ENCODE measurements at places on chromosomes 1 and 21.
A peak's percentile ranks its signal among the peaks of the same experiment; 100 is the strongest.

DNA sequence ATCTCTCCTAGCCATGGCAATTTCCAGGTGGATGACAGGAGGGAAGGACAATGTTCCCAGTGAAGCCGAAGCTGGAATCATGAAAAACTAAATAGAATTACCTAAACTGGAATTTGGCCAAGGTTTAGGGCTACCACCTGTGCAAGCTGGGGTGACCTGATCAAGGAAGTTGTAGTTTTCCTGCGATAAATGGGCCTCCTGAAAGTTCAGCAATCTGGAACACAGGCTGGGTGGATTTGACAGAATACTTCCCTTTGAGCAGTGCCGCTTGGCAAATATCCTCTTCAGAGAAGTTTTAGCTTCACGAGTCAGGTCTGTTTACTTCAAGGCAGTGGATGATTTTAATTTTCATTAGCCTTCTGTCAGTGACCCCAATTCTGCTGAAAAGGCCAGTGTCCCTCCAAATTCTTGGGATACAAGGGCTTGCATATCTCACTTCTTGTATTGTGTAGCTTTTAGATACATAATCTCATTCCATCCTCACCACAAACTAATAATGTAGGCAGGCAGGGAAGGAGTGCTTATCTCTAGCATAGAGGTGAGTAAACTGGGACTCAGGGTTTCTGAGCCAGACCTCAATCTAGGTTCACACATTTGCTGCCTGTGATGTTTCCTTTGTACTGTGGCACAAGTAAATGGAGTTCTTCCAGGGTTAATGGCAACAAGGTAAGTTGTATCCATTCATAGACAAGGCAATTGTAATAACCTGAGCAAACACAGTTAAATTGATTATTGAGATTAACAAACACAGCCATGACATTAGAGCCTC is 349.4 kb downstream of the NUF2 start:
- DNase-seq, result no peak

DNA sequence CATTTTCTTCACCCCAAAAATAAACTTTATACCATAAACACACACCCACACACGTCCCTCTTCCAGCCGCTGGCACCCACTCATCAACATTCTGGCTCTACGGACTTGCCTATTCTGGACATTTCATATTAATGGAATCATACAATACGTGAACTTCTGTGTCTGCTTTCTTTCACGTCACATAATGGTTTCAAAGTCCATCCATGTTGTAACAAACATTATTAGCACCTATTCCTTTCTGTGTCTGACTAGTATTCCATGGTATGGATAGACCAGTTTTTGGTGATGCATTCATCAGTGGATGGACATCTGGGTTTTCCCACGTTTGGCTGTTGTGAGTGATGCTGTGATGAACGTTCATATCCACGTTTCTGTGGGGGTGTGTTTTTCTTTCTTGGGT is 323.2 kb downstream of the KIF26B start:
- DNase-seq, result no peak

DNA sequence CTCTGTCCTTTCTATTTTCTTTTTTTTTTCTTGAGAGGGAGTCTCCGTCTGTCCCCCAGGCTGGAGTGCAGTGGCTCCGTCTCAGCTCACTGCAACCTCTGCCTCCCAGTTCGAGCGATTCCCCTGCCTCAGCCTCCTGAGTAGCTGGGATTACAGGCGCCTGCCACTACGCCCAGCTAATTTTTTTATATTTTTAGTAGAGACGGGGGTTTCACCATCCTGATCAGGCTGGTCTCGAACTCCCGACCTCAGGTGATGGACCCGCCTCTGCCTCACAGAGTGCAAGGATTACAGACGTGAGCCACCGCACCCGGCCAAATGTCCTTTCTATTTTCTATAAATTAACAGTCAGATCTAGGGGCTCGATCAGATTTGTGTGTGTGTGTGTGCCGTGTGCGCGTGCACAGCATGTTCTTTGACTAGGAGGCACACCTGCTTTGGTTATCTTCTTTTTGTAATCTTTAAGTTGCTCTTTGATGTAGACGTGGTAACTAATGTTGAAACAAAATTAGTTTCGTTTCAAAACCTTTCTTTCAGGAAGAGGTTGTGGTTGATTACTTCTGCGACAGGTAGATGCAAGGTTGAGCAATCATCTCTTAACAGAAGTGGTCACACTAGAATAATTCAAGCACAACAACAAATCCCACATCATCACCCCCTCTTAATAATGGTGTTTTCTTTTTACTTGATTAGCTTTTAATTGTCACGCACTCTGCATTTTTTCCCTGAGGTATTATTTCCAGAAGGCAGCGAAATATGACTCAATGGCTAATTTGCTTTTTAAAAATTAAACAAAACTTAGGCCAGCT is 779 bp upstream of the DEGS1 start:
- no peak for DNase-seq

GRCh38 chr21:33428669-33429068 is 25.5 kb downstream of the IFNGR2 start:
- DNase-seq, result no peak

DNA sequence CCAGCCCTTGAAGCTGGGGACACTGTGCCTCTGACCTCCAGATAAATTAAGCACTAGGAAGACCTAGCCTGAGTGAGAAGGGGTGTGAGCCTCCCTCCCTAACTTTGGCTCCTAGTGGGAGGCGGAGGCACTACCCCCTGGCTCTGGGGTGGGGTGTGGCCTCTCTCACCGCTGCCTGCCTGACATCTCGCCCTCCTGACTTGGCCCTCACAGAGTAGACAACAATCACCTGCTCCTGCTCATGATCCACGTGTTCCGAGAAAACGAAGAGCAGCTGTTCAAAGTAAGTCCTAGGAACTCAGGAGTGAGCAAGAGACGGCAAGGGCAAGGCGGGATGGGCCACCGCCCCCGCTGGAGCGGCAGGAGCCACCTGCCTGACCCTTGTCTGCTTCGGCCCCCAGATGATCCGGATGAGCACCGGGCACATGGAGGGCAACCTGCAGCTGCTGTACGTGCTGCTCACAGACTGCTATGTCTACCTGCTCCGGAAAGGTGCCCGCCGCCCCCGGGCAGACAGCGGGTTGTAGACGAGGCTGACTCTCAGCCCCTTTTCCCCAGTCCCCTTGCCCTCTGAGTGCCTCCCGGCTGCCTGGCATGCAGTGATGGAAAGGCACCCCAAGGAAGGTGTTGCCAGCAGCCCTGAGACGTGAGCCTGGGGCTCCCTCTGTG is 8.1 kb upstream of the SLC25A34 start:
- DNase-seq, result no peak

- DNase-seq, result no peak
These were observed 114.5 kb upstream of the TMPRSS15 start for GRCh38 chr21:18518054-18518481.

DNA sequence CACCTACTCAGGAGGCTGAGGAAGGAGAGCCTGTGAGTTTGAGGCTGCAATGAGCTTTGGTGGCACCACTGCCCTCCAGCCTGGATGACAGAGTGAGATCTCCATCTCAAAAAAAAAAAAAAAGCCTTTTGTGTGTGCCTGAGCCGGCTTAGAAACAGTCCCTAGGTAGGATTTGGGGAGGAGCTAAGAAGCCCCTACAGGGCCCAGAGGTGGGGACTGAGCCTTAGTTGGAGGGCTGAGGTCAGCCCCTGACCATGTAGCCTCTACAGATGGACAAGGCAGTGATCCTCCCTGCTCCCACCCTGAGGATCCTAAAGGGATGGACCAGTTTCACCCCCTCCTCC is 2.5 kb downstream of the ADAMTSL4 start:
- DNase-seq, result no peak

DNA sequence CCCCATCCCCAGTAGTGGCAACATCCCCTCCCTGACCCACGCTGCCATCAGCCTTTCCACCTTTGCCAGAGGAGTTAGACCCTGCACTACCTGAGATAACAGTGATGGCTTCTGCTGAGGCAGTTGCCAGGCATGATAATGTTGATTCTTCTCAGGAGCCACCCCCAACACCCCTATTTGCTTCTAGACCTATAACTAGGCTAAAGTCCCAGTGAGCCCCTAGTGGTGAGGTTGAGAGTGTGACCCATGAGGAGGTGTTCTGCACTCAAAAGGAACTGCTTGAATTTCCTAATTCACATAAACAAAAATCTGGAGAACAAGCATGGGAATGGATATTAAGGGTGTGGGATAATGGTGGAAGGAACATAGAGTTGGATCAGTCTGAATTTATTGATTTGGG is 159.6 kb upstream of the COL11A1 start:
- DNase-seq, result no peak

DNA sequence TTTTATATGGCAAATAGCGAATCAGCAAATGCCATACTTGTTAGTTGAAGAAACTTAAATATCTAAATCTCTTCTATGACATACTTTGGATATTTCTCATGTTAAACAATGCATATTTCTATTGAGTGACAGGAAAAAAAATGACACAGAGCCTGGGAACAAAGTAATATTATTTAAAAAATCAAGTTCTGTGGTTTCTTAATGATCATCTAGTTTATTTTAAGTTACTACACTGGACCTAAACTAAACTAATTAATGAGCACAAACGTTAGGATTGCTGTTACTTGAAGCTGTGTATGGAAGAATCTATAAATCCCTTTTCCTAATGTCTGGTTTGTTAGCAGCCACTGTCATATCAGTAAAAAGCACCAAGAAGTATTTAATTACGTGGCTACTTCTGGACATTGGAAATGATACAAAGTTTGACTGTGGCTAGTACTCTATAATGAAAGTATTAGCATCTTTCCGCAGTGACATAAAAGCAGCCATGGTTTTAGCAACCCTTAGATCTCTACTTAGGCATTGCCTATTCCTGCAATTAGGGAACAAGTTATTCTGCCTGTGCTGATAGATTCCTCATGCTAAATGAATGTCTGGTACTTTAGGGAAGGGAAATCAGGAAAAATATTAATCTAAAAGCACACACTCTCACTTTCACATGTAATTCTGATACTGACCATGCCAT is 981.7 kb upstream of the B3GALT2 start:
- no peak for DNase-seq

- no peak for DNase-seq
These were observed 1.8 kb downstream of the NPPA start for GRCh38 chr1:11845641-11846335.

DNA sequence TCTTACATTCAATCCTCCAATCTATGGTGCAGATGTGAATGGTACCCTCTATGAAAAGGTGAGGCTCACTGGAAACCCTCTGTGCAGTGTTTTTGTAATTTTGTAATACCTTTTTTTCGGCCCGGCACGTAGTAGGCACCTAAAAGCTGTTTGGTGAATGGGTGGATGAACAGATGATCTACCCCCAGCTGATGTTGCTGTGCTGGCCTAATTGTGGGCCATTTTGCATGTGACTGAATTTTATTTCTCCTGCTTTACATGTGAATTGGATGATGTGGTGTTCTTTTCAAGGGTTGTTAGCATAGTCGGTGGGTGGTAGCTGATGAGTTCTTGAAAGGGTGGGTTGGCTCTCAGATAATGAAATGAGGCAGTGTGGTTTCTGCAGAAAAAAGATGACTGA is 10.4 kb downstream of the KDM4A start:
- no peak for DNase-seq

GRCh38 chr1:163094589-163094988 is 25.4 kb downstream of the RGS4 start:
- no peak for DNase-seq

DNA sequence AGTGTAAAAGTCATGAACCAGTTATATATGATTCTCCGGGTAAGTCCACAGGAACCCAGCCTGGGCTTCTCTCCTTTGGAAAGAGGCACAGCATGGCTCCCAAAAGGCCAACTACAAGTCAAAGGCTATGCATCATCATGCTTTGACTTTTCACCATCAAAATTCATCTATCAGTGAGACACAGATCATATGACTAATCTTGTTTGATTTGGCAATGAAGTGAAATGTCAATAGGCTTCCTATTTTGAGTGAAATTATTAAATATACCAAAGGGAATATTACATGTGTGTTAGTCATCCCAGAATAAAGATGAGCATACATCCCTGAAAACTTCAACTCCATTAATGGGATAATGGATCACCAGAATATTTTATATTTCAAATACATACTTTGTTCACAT is 83.5 kb upstream of the ADGRL2 start:
- DNase-seq, result no peak

DNA sequence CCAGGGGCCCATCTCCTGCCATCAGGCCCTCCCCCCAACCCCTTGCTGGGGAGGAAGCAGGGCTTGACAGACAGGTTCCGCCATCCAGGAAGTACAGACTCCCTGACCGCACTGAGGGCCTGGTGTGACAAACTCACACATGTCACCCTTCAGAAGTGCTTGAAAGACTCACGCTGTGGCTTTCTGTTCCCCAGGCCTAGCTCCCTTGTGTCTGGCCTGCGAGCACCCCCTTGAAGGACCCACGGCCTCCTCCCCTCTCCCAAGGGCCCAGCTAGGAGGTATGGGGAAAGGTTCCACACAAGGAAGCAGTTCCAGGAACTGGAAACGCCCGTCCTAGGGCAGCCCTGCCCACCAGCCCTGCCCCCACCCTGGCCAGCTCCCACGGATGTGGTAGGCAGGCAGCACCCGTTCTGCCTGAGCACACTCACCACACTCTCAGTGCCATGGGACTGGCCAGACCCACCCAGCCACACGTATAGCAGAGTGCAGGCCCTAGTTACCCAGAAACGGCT is 26.7 kb downstream of the SLC2A1 start:
- DNase-seq, result peak; percentile 48

- DNase-seq, result no peak
These were observed 27.4 kb downstream of the DTL start for GRCh38 chr1:212062832-212063438.

DNA sequence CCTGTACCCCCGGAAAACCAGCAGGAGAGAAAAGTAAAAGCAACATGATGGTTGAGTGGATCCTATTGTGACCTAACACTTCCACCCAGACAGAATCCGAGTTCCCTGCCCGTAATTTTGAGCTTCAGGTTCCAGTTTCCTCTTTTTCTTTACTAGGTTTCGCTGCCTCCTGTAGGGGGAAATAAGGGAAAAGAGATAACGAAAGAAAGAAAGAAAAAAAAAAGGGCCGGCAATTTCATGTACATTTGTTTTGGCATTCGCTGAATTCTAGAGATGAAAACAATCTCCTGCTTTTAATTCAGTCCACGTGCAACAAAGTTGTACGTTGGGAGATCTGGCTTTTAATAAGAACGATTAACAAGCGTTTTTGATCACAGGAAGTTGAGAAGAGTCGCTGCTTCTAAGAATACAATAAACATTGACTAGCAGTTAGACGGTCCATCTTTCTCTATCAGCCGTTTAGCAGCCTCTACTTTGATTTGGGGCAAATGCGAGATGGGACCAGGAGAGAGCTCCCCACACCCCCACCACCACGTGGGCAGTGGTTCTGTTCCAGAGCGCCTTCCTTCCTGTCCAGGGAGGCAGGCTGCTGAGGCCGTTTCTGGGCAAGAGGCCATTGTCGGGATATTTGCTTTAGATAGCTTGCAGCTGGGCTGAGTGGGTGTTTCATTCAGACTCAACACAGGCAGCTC is 155.9 kb upstream of the RUNX1 start:
- DNase-seq, result no peak
